Fibroblast of skin of right quadriceps (primary cell): ENCODE measurements at places on chromosomes 4 and X.

- no peak for DNase-seq
Observed at GRCh38 chr4:149835280-149835679, 19.6 kb upstream of the IQCM start.

- no peak for DNase-seq
Observed at GRCh38 chr4:151100531-151100930, 1.1 kb downstream of the RPS3A start.

- peak; percentile 44 for DNase-seq
Observed at GRCh38 chrX:68940601-68941000, 111.8 kb downstream of the EFNB1 start.

GRCh38 chr4:176864238-176864637 is 71.5 kb upstream of the VEGFC start:
- DNase-seq, result no peak

DNA sequence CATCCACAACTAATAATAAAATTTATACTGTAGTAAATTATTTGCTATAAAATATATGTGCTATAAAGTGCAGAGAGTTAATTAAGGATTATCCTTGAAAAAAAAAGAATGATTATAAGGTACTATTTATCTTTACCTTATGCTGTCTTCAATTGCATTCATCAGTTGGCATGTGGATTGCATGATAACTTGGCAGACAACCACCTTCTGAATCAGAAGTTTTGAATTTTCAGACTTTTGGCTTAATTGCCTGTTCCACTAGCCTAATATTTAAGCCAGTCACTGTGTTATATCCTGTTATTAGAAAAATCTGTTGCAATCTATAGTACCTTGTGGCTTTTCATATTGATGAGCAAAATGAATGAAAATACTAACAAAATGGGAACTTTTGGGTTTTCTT is 1040.3 kb upstream of the PCDH10 start:
- peak; percentile 66 for DNase-seq

GRCh38 chrX:116009346-116009745 is 161.2 kb upstream of the AGTR2 start:
- no peak for DNase-seq

DNA sequence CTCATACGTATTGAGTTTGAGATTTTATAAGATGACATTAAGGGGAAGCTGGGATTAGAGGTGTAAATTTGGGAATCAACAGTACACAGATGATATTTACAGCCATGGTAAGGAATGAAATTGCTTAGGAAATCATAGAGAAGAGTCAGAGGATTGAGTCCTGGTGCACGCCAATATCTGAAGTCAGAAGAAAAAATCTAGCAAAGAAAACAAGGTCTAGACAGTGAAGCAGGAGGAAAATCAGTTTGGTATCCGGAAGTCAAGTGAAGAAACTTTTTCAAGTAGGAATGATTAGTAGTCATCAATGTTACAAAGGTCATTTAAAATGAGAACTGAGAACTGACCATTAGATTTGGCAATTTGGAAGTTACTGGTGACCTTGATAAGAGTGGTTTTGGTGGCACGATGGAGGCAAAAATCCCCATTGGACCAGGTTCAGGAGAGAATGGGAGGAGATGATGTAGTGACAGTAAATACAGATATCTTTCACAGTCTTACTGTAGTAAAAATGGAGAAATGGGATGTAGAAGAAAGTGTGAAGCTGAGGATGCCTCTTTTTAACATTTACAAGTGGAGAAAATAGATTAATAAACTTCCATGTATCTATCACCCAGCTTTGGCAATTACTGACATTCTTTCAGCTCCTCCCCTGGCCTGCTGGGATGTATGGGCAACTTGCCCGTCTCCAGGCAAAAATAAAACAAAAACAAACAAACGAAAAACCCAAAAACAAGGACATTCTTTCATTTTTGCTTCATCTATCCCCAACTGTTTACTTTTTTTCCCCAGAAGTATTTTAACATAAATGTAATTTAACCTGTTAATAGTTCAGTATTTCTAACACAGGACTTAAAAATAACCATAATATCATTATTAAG is 11.4 kb upstream of the GPR34 start:
- DNase-seq, result no peak

DNA sequence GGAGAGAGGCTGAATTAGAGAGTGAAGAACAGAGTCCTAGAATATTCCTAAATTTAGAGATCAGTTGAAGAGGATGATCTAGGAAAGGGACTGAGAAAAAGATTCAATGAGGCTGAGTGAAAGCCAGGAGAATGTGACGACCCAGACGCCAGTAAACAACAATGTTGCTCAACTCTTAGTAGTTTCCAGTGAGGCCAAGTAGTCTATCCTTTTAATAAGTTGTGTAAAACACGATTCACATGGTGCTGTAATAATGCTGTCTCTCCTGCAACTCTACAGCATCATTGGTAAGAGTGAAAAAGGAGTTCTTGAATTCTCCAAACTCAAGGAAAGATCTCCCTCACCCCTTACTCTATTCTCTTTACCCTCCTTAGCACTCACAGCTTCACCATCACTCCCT is 140.3 kb downstream of the CFAP299 start:
- no peak for DNase-seq

- peak; percentile 85 for DNase-seq
Observed at GRCh38 chrX:128698573-128699181, 646.5 kb upstream of the ACTRT1 start.
